SJCRH30 (cell line): ENCODE measurements at places on chromosomes 4 and X.

- DNase-seq, result no peak
Observed at GRCh38 chr4:151930372-151930771, 169.6 kb upstream of the GATB start.

GRCh38 chr4:150581641-150582051 is 305 bp upstream of the MAB21L2 start:
- DNase-seq, result no peak

GRCh38 chr4:25487155-25487554 is 110.1 kb downstream of the ANAPC4 start:
- DNase-seq, result no peak

DNA sequence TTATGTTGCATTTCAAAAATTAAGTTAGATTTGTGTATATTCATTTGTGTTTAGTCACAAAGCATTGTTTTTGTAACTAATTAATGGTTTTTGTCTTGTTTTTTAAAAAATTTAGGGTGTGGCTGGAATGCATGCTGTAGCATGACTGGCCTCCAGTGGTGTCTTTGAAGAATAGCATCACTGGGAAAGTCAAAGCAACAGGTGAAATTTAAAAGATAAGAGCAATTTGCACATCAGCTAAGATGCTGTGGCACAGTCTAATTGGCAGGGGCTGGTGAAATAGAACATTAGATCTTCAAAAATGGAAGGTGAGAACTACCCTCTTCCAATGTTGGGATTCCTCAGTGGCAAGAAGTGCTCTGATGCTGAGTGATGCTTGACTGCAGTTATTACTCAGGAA is 45.3 kb downstream of the ANK2 start:
- no peak for DNase-seq
